NCI-H510A treated with DMSO at 0.1 percent for 48 hours (cell line): ENCODE measurements at places on chromosomes 12 and 14.

GRCh38 chr12:120234643-120235368 is 30.7 kb downstream of the PXN start:
- peak; percentile 60 for DNase-seq

DNA sequence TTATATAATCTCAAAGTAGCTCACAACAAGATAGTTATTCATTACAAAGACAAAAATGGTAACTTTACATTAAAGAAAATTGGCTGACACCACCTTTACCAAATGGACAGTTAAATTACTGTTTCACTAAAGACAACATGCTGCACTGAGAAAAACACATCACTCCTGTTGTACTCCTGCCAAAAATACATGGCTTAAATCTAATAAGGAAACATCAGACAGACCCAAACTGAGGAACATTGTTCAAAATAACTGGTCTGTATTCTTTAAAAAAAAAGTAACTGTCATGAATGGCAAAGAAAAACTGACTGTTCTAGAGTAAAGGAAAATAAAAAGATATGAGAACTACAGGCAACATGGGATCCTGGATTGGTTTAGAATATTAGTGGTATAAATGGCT is 151.3 kb upstream of the DCN start:
- DNase-seq = no peak

GRCh38 chr12:7344833-7345606 is 41.1 kb downstream of the ACSM4 start:
- no peak for DNase-seq

GRCh38 chr14:57549765-57550420 is 56.2 kb upstream of the CCDC198 start:
- no peak for DNase-seq

DNA sequence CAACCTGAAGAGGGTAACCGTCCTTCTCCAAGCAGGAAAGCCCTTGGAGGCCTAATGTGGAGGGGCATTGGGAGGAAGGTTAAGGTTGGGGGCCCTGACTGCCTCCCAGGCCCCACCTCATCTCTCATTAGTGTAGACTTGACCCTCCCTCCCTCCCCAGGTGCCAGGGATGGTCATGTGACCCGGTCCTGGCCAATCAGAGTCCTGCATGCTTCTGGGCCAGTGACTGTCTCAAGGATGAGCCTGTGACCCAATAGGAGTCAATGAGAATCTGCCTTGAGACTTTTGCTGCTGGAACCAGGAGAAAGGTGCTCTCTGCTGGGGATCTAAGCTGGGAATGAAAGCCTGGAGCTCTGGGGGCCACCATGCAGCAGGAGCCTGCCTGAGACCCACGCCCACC is 70.8 kb downstream of the NCOR2 start:
- no peak for DNase-seq
